ENCODE measurements at places on chromosomes 1 and 21. TPM values are rescaled to one million over a fixed set of nuclear protein-coding genes. Genes with fewer than 3 reads are reported as not detected.

ROR1 gene
- 19.3 TPM for total RNA-seq

LIPI gene
- not detected for total RNA-seq

ZBTB8A gene
- 6.5 TPM for total RNA-seq

POLR3GL gene
- total RNA-seq = 14.9 TPM

IRF6 gene
- 0.64 TPM for total RNA-seq

SHISAL2A gene
- 0.23 TPM for total RNA-seq

DIO1 gene
- 0.28 TPM for total RNA-seq

BCAN gene
- total RNA-seq = 0.57 TPM

ZNF695 gene
- total RNA-seq = 14.7 TPM

SLC45A3 gene
- total RNA-seq = 3.0 TPM

HHAT gene
- 2.3 TPM for total RNA-seq

ACADM gene
- 57.2 TPM for total RNA-seq

HUNK gene
- total RNA-seq = 0.05 TPM

SYF2 gene
- 28.9 TPM for total RNA-seq

TNFRSF9 gene
- total RNA-seq = 0.23 TPM

DNA sequence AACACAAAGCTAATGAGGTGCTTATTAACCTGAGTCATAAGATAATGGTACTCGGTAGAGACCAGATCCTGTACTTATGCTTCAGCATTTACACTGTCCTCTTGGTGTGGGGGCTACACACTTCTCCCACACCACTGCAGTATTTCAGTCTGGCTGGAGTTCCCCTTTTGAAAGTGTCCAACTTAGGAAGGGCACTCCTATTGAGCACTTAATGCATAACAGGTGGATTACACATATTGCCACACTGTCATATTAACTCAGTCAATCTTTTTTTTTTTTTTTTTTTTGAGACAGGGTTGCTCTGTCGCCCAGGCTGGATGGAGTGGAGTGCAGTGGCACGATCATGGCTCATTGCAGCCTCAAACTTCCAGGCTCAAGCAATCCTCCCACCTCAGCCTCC, 1.5 kb downstream of the GPATCH4 start:
- no peak for DNase-seq
- H3K36me3 ChIP-seq = peaks cover 14% of the 10 kb centered on the region
- H3K4me1 ChIP-seq = peaks cover 5% of the 10 kb centered on the region
- H3K4me3 ChIP-seq = peak overlapping the region; percentile 76
- H3K27me3 ChIP-seq = no peaks in the 10 kb centered on the region

DNA sequence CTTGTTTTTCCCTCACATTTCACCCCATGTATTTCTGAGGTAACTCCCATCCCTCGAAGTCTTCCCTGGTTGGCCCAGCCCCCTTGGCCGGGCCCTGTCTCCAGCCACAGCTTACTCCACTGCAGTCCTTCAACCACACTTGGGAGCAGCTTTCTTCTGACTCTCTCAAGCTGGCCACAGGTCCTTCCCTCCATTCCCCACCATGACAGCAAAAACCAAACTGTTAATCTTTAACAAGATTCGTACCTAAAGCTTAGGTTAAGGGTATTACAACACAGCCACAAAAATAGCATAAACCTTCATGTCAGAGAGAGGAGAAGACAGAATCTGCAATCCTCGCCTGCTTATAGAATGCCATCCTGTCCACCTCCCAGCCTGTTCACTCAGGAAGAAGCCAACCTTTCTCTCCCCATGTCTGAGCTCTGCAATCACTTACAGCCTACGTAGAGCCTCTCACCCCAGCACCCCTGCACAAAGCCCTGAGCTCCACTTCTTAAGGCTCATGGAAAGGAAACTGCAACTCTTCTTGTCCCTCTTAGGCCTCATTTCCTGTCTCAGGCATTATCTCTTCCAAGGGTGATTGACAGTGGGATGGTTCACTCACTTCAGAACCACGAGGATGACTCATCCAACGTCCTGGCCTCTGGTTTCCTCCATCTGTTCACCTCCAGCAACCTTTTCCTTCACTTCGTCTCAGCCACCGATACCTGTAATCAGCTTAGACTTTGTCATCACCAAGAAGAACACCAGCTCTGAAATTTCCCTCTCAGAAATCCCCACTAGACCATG, 72.8 kb downstream of the CD2 start:
- H3K36me3 ChIP-seq = no peaks in the 10 kb centered on the region
- H3K27ac ChIP-seq = no peak overlapping the region
- H3K27me3 ChIP-seq = no peaks in the 10 kb centered on the region
- no peak overlapping the region for H3K4me3 ChIP-seq
- DNase-seq = no peak

DNA sequence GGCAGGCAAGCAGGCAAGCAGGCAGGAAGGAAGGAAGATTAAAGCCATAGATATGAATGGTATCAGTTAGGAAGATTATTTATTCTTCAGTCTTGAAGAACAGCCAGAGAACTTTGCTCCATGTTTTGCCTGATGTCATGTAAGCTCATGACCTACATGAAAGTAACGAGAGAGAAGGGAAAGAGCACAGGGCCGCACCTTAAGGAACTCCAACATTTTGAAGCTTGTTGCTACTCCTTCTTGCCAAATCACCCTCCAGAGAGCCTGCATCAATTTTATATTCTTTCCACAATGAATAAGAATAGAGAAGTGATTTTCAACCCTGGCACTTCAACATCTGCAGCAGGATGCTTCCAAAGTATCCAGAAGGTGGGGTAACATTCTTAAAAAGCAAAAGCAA, 78.0 kb upstream of the EFHD2 start:
- H3K4me1 ChIP-seq = no peaks in the 10 kb centered on the region
- H3K27me3 ChIP-seq = no peaks in the 10 kb centered on the region
- no peak overlapping the region for H3K4me3 ChIP-seq

DNA sequence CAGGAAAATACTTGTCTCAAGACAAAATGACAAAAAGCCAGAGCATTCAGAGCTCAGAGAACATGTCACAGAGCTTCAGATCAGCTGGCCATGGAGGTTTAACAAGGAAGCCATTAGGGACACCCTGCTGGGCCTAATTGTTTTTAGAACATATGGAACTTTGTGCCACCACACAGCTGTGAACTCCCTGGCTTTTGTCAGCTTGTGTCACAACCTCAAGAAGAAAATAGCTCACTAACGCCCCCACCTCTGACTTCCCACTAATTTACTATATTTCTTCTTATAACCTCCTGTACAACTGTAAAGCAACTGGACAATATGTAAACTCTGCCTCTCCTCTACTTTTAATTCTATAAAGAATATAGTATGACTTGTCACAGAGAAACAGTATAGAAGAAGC, 21.0 kb upstream of the TDRD10 start:
- H3K27ac ChIP-seq = no peak overlapping the region
- H3K27me3 ChIP-seq = no peaks in the 10 kb centered on the region
- H3K4me1 ChIP-seq = peaks cover 2% of the 10 kb centered on the region

GRCh38 chr1:24195874-24196273, 8.8 kb upstream of the IFNLR1 start:
- H3K4me3 ChIP-seq = no peak overlapping the region
- no peak overlapping the region for H3K27ac ChIP-seq
- H3K36me3 ChIP-seq = no peaks in the 10 kb centered on the region
- no peaks in the 10 kb centered on the region for H3K27me3 ChIP-seq
- no peaks in the 10 kb centered on the region for H3K4me1 ChIP-seq

- H3K4me1 ChIP-seq = no peaks in the 10 kb centered on the region
- H3K27ac ChIP-seq = no peak overlapping the region
- no peaks in the 10 kb centered on the region for H3K36me3 ChIP-seq
Observed at GRCh38 chr21:14911351-14911750, 153.4 kb downstream of the NRIP1 start.

DNA sequence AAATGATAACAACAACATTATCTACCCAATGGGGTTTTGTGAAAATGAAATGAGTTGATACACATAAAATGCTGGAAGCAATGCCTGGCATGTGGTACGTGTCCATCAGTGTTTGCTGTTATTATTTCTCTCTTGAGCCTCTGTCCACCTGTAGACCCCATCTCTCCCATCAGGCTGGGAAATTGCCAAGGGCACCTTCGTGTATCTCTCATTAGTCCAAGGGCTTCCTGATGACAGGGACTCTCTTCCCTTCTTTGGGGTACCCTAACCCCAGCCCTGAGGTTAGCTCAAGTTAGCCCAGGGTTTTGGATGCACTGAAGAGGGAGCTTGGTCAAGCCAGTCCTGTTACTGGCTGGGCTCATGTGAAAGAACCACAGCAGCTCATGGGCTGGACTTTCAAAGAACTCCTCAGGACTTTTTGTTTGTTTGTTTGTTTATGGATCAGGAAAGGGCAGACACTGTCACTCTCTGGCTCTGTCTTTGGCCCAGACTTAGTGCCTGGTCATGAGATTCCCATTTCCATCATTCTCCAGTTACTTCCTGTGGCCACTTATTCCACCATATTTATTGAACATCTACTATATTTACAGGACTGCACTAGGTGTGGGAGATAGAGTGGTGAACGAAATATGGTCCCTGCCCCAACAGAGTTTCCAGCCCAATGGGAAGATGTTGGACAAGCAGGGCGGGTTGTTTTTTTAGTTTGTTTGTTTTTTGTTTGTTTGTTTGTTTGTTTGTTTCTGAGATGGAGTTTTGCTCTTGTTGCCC, 57.4 kb downstream of the NAV1 start:
- no peak overlapping the region for H3K4me3 ChIP-seq
- no peaks in the 10 kb centered on the region for H3K27me3 ChIP-seq
- H3K36me3 ChIP-seq = no peaks in the 10 kb centered on the region
- H3K27ac ChIP-seq = no peak overlapping the region
- no peak for DNase-seq

DNA sequence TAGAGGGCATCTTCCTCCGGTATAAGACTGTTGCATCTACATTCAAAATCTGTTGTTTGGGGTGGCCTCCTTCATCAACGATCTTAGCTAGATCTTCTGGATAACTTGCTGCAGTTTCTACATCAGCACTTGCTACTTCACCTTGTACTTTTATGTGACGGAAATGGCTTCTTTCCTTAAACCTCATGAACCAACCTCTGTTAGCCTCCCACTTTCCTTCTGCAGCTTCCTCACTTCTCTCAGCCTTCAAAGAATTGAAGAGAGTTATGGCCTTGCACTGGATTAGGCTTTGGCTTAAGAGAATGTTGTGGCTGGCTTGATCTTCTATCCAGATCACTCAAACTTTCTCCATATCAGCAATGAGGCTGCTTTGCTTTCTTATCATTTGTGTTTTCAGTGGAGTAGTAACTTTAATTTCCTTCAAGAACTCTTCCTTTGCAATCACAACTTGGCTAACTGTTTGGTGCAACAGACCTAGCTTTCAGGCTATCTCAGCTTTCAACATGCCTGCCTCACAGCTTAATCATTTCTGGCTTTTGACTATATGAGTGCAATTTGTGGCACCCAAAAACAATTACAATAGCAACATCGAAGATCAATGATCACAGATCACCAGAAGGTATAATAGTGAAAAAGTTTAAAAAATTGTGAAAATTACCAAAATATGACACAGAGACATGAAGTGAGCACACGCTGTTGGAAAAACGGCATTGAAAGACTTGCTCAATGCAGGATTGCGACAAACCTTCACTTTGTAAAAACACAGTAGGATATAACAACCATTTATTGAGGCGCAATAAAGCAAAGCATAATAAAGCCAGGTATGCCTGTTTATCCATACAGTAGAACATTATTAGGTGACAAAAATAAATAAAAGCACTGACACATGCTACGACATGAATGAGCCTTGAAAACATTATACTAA, 56.7 kb upstream of the GFI1 start:
- H3K27me3 ChIP-seq = no peaks in the 10 kb centered on the region
- H3K27ac ChIP-seq = no peak overlapping the region
- no peaks in the 10 kb centered on the region for H3K4me1 ChIP-seq
- H3K36me3 ChIP-seq = no peaks in the 10 kb centered on the region

- H3K27me3 ChIP-seq = no peaks in the 10 kb centered on the region
- H3K36me3 ChIP-seq = no peaks in the 10 kb centered on the region
- H3K27ac ChIP-seq = no peak overlapping the region
- H3K4me3 ChIP-seq = no peak overlapping the region
- DNase-seq = no peak
Observed at GRCh38 chr1:61138921-61139774, 56.8 kb downstream of the NFIA start.

DNA sequence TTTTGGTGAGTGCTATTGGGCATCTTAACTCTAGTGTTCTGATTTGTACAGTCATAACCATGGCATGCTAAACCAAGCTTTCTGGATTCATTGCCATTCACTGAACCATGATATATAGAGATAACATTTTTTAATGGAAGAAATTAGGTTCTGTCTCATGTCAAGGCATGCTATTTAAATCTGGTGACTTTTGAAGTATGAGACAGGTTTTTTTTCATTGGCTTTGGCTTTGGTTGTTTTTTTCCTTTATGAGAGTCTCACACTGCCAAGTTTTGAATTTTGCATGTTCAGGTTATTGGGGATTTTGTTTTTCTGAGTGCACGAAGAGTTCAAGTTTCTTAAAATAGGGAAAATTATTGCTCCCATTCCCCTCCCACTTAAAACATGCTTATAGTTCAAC, 141.3 kb upstream of the ADAMTS5 start:
- H3K36me3 ChIP-seq = no peaks in the 10 kb centered on the region
- H3K4me3 ChIP-seq = no peak overlapping the region
- no peaks in the 10 kb centered on the region for H3K4me1 ChIP-seq

- H3K27me3 ChIP-seq = no peaks in the 10 kb centered on the region
- H3K4me1 ChIP-seq = no peaks in the 10 kb centered on the region
- no peaks in the 10 kb centered on the region for H3K36me3 ChIP-seq
- DNase-seq = no peak
Observed at GRCh38 chr21:14957836-14958235, 107.0 kb downstream of the NRIP1 start.

- no peak overlapping the region for H3K27ac ChIP-seq
- H3K27me3 ChIP-seq = no peaks in the 10 kb centered on the region
- no peaks in the 10 kb centered on the region for H3K36me3 ChIP-seq
- DNase-seq = no peak
Observed at GRCh38 chr21:45386728-45387371, 18.1 kb upstream of the COL18A1 start.

DNA sequence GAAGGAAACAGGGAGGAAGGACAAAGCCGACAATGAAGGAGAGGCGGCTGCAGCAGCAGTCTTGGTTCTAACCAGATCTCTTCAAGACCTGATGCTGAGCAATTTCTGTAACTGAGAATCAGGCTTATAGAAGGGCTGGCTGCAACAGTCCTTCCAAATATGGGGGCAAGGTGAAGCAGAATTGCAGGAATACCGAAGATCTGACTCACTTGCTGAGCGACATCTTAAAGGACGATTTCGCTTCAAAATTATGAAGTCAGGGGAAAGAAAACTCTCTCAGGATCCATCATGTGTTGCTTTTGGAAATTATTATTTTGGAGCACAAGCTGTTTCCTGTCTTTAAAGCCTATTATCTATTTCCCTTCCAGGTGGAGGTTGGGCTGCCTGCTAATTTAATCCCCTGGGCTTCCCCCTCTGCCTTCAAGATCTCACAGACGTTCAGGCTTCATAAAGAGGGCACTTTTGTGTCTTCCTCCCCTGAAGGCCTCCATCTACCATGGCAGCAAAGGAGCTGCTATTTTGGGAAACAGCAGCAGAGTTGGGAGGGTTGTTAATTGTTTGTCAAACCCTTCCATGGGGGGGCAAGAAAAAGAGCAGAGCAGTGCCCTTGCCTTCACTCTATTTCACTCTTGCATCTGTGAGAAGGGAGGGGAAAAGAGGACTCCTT, 10.8 kb upstream of the IER5 start:
- no peaks in the 10 kb centered on the region for H3K27me3 ChIP-seq
- H3K27ac ChIP-seq = 0 out of 2 replicates have a peak overlapping the region, but pooled peaks have one; percentile 13
- no peaks in the 10 kb centered on the region for H3K36me3 ChIP-seq
- DNase-seq = no peak
- H3K4me3 ChIP-seq = no peak overlapping the region

GRCh38 chr1:154861607-154862094, 8.4 kb downstream of the KCNN3 start:
- 0 out of 2 replicates have a peak, but pooled peaks cover 2% of the 10 kb centered on the region for H3K27me3 ChIP-seq
- H3K4me1 ChIP-seq = no peaks in the 10 kb centered on the region
- H3K4me3 ChIP-seq = no peak overlapping the region
- H3K36me3 ChIP-seq = no peaks in the 10 kb centered on the region

- no peaks in the 10 kb centered on the region for H3K4me1 ChIP-seq
- peaks cover 13% of the 10 kb centered on the region for H3K36me3 ChIP-seq
- H3K4me3 ChIP-seq = no peak overlapping the region
- no peak for DNase-seq
Observed at GRCh38 chr1:35748326-35748725, 21.5 kb downstream of the CLSPN start.
